ENCODE measurements at places on chromosomes 16 and 17.

- DNase-seq = no peak
Observed at GRCh38 chr16:85872734-85873133, 26.2 kb upstream of the IRF8 start.

- no peak for DNase-seq
Observed at GRCh38 chr17:64230791-64231408, 32.2 kb downstream of the TEX2 start.

- DNase-seq = no peak
Observed at GRCh38 chr17:74289688-74290087, 15.7 kb downstream of the DNAI2 start.

DNA sequence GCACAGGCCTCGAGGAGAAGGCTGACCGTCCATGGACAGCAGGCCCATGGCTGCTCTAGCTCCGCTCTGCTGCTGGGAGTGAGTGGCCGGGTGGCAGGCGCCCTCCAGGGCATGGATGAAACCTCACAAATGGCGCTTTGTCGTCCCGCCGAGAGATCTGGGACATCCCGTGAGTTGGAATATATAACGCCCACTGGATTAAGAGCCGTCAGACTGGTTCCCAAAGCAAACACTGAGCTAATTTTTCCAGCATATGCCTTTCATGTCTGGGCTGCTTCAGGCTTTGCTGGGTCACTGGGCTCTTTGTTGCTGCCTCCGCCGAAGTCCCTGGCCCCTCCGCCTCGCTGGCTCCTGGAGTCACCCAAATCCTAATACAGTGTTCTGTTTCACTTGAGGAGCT lies 266.3 kb downstream of the FOXL1 start:
- DNase-seq = no peak

DNA sequence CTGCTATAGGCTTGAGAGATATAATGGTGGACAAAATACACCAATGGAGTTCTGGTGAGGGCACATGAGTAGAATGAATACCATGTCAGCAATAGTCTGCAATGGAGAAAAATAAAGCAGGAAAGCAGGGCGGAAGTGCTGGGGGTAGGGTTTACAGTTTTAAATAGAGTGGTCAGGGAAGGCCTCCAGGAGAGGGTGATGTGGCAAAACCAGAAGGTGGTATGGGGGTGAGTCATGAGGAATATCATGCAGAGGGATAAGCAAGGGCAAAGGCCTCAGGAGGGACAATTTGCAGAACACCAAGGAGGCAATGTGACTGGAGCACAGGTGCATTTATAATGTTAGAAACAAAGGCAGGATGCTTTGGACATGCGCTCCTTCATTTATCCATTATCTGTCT lies 102.0 kb downstream of the ITFG1 start:
- DNase-seq = no peak

DNA sequence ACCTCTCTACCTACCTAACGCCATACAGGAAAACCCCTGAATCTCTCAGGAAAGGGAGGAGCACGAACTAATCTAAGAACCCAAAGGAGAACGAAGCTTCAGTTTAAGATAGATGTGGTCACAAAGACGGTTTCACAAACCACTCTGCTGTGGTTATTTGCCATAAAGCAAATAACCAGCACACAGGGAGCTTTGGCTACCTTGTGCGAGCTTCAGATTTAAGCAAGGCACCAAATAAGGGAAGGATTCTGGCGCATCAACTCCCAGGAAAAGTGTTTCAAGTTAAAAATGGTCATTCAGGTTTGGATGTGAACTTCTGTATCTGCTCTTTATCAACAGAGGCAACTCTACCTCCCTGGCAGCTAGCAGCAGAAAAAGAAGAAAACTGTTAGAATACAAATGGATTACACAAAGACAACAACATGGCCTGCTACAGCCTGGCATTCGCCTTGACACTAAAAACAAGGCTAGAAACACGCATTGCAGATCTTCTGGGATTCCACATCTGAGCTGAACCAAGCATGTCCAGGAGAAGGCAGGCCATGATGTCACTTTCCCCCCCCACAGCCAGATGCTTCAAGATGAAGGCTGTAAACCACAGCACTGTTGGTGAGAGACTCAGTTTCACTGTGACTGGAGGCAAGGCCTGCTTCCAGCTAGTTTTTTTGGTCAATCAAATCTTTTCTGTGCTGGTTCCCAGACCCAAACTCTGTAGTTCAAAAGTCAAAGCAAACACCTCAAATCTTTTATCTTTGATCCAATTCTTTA lies 43.6 kb downstream of the SMG6 start:
- peak; percentile 58 for DNase-seq

GRCh38 chr17:62664336-62665120 lies 37.1 kb downstream of the MRC2 start:
- DNase-seq = no peak

DNA sequence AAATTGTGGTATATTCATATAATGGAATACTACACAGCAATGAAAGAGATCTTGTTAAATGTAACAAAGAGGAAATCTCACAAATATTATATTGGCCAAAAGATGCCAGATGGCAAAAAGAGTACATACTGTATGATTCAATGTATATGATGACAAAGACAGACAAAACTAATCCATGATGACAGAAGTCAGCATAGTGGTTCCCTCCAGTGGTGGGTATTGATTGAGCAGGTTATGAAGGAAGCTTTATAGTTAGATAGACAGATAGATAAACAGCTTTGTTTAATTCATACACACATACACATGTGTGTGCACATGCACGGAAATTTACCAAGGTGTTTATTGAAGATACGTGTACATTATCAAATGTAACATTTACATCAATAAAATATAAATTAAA lies 74.4 kb upstream of the SMIM36 start:
- no peak for DNase-seq

- no peak for DNase-seq
Observed at GRCh38 chr17:80998748-80999535, 7.3 kb downstream of the CHMP6 start.

GRCh38 chr16:21940570-21940969 lies 12.6 kb upstream of the UQCRC2 start:
- DNase-seq = no peak

- no peak for DNase-seq
Observed at GRCh38 chr16:85641776-85642176, 28.7 kb downstream of the GSE1 start.

- DNase-seq = no peak
Observed at GRCh38 chr16:15690296-15690695, 40.3 kb downstream of the NDE1 start.

DNA sequence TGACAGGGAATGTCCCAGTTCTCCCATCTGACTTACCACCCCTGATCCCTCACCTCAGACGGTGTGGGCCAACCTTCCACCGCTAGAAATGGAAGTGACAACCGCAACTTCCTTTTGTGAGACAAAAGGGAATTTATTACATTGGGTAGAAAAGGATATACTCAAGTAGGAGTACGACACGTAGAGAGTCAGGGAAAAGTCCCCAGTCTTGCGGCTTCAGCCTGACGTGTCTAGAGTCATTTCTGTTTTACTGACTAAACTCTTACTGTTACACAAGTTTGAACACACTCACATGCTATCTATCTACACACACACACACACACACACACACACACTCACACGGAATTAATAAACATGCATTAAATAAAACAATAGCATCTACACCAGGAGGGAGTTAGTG lies 178.9 kb downstream of the COPRS start:
- DNase-seq = peak; percentile 75

GRCh38 chr17:43864161-43864984 lies 17.4 kb downstream of the CD300LG start:
- no peak for DNase-seq

DNA sequence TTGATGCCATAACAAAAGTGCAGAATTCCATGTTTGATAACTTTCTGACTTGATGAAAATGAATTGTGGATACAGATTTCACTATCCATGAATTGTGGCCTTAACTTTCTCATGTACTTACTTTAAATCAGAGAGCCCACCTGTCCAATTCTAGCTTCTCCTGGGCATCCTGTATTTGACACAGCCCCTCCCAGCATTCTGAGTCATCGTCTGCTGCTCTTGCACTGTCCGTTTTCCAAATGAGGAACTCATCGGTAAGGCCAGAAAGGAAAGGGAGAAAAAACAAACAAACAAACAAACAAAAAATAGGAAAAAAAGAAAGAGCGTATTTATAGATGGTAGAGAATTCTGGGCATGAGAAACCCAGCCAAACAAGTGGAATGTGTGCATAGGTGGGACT lies 361.6 kb downstream of the WWOX start:
- no peak for DNase-seq

DNA sequence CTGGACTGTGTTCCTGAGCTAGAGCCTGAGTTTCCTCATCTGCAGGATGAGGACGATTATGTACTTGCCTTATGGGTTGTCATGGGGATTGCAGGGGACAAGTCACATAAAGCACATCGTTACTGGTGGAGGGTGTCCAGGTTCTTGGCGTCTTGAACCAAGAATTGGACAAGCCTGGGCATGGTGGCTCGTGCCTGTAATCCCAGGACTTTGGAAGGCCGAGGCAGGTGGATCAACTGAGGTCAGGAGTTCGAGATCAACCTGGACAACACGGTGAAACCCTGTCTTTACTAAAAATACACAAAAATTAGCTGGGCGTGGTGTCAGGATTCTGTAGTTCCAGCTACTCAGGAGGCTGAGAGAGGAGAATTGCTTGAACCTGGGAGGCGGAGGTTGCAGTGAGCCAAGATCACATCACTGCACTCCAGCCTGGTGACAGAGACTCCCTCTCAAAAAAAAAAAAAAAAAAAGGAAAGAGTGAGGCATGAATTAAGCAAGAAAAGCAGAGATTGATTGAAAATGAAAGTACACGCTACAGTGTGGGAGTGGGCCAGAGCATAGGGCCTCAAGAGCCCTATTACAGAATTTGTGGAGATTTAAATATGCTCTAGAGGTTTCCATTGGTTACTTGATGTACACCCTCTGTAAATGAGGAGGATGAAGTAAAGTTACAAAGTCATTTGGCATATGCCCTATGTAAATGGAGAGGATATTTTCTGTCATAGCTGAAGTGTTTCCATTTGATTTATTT lies 30.7 kb downstream of the ADGRG5 start:
- no peak for DNase-seq

DNA sequence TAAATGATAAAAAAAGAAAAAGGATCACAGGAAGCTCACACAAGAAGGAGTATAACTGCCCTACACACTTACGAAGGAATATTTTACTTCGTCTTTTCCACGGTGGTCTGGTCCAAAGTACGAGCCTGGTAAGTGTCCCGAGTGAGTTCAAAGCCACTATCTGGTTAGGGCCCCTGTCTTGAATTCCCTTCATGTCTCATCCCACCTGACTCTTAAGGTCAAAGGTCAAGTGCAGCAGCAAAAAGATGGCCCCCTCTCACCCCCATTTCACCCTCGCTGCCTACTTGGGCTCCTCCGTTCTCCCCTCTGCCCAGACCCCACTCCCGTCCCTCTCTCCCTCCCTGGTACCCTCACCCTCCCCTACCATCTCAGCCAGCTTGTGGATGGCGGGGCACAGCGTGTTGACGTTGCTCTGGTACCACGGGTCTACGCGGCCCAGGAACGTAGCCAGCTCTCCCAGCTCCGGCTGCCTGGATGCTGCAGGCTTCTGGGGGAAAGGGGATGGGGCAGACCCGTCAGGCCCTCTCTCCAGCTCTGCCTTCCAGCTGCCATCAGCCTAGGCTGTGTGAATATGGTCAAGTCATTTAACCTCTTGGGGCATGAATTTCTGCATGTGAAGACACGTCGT lies 27.8 kb upstream of the MFSD6L start:
- DNase-seq = no peak

- DNase-seq = no peak
Observed at GRCh38 chr16:4640572-4641305, 16.1 kb downstream of the MGRN1 start.

DNA sequence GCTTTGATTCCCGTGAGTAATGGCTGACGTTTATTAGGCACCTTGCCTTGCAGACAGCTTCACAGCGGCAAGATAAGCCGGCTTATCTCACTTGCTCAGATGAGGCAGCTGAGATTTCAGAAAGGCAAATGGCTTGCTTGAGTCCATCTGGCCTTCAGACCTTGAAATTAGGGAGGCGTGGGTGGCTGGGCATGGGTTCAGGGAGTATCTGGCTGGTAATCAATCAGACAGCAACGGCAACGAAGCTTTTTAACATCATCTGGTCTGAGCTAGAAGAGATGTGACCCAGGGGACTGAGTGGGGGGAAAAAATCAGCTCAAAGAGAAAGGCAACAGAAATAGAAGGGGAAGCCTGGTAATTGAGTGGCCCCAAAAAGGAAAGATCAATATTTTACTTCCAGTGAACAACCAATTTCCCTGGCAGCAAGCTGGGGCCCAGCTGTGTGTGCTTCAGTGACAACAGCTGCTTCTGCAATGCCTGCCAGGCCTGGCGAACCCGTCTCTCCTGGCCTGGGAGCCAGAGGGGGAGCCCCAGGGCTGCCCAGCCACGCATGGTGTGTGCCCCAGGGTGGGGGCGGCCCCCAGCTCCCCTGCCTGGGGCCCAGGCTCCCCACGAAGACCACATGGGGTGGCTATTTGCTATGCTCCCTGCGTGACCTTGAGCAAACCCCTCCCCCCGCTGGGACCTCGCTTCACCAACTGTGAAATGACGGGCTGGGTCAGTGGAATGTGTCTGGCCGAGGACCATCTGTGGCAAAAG lies 34.0 kb downstream of the RAB11FIP4 start:
- DNase-seq = no peak

GRCh38 chr17:45050481-45051059 lies 862 bp downstream of the DCAKD start:
- no peak for DNase-seq

DNA sequence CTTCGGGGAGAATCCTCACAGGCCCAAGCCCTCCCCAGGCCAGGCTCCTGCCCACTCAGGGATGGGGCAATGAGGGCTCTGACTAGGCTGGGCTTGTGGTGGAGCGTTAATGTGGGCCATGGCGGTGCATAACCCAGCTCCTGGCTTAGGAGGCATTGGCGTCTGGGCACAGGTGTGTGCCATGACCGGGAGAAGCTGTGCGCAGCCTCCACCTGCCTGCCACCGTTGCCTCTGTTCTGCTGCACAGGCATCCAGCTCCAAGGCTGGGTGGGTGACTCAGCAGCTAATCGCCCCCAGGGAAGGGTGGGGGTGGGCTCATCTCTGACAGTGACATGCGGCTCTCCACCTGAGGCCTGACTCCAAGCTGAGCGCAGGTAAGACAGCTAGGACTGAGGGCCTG lies 3.5 kb upstream of the ARHGAP27 start:
- DNase-seq = no peak

DNA sequence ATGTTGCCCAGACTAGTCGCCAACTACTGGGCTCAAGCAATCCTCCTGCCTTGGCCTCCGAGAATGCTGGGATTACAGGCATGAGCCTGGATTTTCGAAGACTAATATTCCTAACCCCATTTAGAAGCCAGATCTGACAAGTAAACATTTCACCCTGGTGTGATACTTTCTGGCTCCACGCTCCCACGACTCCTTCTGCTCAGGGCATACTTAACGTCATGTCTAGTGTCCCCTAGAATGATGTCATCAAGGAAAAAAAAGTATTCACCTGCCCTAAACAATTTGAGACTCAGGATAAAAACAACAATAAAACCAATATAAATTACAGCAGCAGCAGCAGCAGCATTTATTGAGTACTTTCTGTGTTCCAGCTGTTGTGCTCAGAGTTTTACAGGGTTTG lies 13.2 kb downstream of the ITGB3 start:
- DNase-seq = no peak

- no peak for DNase-seq
Observed at GRCh38 chr17:7232114-7232513, 2.2 kb downstream of the DVL2 start.
